Right ventricle myocardium superior (tissue), 1 donor: ENCODE measurements at places on chromosomes 1 and 21.

DNA sequence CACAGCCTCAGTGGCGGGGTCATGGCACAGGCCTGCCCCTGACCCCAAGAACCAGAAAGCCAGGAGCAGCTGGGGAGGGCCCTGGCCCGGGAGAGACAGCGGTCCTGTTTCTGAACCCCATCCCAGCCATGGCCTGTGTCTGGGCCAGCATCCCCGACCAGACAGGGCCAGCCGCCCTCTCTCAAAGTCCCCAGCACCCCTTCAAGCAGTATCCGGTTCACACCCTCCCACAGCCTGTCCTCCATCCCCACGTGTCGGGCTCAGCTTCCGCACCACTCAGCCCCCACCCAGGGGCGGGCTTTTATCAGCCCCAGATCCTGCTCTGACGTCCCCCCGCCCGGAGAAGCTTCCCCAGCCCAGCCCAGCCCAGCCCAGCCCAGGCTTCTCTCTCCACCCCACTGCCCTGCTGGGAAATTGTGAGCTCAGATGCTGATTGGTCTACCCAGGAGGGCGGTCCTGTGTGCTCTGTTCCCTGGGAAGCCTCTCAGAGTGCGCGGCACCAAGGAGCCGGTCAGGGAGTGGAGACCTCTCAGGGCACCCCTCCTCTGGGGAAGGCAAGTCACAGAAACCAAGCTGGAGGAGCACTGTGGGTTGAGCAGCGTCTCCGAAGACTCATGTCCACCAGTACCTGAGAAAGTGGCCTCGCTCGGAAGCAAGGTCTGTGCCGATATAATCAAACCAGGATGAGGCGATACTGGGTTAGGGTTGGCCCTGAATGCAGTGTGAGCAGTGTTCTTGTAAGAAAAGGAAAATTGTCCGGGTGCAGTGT, 4.7 kb upstream of the FAAP20 start:
- peak; percentile 94 for DNase-seq

GRCh38 chr1:24075590-24075854, 36.4 kb downstream of the MYOM3 start:
- DNase-seq, result no peak

DNA sequence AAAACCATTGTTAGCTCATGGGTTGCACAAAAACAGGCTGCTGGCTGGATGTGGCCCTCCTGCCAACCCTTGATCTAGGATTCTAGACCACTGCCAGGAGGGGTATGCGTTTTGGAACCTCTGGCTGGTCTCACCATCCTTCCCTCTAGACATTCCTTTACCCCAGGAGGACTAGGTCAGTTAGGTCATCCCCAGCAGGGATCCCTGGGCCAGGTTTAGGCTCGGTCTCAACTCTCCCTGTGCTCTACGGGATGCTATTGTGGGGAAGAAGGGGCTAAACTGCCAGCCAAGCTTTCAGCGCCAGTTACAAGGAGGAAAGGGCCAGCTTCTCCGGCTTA, 22.7 kb downstream of the SLC2A1 start:
- no peak for DNase-seq

DNA sequence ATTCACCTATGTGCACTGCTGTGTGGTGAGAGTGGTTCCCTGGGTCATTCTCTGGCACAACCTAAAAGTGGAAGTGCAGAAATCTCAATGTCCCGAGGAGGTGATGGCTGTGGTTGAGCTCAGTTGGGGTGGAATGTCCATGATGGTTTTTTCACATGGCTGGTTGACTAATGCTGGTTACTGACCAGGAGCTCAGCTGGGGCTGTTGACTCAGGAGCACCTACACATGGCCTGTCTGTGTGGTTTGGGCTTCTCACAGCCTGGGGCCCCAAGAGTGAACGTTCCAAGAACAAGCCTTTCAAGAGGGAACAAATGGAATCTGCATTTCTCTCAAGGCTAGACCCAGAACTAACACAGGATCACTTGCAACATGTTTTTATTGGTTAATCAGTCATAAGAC, 6.4 kb upstream of the KANK4 start:
- no peak for DNase-seq

DNA sequence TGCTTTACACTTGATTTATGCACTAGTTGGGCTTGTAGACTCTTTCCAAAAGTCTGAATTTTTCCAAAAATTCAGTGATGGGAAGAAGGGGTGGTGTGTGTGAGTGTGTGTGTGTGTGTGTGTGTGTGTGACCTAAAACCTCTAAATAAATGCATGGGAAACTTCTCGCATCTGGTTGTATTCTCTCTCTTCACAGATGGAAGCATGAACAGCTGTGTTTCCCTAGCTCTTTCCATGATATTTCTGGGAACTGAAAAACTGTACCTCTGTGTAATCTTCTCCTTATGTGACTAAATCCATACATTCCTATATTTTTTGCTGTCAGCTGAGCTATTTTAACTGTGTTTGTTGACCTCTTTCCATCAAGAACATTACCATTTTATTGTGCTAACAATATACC, 26.2 kb upstream of the CYYR1 start:
- no peak for DNase-seq

- DNase-seq, result peak; percentile 46
These were observed at the start of gene DIRAS3 for GRCh38 chr1:68049941-68050878. DIRAS3 (minus strand) TSS chr1:68050627; CDS start chr1:68047297, 3,330 bp downstream.

DNA sequence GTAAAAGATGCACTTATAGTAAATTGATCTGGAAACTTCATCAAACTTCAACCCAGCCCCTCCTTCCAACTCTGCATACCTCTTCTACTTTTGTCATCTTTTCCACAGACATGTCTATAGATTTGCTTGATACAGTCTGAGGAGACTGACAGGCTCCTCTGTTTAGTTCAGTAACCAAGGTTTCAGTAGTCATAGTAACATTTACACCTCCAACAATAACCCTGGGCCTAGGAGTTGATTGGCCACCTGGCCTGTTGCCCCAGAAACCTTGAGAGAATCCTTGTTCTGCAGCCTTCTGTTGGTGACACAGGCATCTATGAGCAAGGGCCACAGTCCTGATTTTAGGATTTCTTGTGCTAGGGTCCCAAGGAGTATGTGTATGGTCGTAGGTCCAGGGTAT, at the start of gene CFAP141:
Gene CFAP141, minus strand, starts transcription at position 138 of the 400 bp plus-strand sequence. Its CDS starts 26 bp downstream, at position 112.
- DNase-seq, result no peak

- no peak for DNase-seq
These were observed 127.2 kb downstream of the FAM78B start for GRCh38 chr1:166039436-166040201.

DNA sequence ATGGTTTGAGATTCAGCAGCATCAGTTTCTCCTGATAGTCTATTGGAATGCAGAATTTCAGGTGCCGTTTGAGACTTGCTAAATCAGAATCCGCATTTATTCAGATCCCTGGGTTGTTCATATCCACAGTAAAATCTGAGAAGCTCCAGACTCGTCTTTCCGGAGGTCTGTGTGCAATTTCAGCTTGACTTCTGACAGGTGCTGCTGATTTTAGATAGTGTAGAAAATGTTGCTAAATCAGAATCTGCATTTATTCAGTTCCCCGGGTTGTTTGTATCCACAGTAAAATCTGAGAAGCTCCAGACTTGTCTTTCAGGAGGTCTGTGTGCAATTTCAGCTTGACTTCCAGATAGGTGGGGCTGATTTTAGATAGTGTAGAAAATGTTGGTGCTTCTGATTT, 113.7 kb downstream of the PAPPA2 start:
- no peak for DNase-seq
